ENCODE measurements at places on chromosomes 1 and 21.

DNA sequence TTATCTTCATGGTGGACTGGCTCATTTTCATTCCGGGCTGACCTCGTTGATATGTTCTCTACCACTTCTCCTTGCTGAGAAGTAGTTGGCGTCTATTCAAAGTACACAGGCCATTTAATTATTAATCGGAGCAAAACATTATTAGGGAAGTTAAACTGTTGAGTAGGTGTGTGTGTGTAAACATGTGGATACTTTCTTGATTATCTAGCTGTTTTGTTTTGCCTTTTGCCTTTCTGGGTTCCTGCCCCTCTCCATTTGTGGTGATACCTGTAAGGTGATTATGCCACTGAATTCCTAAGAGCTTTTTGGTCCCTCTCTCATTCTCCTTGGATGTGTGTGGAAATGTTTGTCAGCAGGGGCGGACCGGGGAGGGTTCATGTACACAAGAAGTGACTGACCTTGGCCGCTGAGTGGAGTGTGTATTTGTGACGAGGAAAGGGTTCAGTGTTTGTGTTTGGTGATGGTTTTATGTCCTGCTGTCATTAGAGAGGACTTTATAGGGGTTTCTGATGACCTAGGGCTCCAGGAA, 56.6 kb upstream of the PPP2R5A start:
- DNase-seq: no peak

DNA sequence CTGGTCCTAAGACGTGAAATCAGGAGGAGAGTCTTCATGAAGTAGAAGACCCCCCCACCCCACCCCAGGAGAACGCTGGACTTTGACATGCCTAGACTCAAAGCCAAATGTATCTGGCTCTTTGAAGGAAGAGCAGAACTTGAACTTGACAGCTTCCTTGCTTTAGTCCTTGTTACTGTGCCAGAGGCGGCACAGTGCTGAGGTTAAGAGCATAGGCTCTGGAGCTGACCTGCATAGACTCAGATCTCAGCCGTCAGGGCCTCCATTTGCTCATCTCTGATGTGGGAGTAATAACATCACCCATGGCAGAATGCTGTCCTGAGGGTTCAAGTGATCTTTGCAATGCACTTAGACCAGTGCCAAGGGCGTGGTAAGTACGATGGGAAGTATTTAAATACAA, 39.0 kb downstream of the COL6A1 start:
- no peak for DNase-seq

DNA sequence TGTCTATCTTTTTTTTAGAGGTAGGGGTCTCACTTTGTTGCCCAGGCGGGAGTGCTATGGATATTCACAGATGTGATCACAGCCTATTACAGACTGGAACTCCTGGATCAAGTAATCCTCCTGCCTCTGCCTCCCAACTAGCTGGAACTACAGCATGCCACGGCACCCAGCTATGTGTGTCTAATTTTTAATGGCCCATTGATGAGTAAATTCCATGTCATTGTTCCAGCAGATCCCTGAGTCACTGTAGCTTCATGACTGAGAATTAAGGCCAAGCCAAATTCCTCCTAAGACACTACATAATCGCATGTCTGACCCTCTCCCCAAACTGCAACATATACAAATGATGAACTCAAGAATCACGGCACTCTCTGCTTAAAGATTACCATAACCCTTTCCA, 84.2 kb upstream of the RGS2 start:
- DNase-seq: no peak

DNA sequence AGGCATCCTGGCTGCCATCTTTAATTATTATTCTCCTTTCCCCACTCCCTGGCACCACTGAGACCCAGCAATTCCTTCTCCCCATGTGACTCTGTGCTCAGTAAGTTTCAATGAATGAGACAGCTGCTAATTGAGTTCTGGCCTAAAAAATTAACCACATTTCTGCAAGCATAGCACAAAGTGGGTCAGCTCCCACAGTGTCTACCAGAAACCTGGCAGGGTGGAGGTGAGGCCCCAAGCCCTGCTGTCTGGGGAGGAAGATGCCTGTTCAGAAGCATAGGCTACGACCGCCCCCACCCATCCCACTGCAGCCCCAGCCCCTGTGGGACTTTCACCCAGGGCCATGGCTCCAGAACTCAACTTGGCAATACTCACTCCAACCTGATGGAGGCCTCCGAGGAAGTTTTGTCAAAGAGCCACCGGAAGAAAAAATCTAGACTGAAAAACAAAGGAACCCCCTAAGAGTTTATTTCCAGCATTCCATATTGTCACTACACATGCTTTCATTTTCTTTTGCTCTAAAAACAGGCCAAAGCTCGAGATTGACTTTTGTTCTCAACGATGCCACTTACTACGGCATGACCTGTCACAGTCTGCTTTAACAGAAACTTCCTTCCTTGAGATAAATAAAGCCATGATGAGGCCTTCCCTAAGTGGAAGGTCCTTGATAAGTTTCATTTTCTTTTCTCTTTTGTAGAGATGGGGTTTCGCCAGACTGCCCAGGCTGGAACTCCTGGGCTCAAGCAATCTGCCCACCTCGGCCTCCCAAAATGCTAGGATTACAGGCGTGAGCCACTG, 26.5 kb downstream of the TMEM63A start:
- no peak for DNase-seq

- DNase-seq: no peak
These were observed 43.6 kb downstream of the PBX1 start for GRCh38 chr1:164602480-164603093.

- no peak for DNase-seq
These were observed 83.0 kb downstream of the RRAGC start for GRCh38 chr1:38776466-38777065.

DNA sequence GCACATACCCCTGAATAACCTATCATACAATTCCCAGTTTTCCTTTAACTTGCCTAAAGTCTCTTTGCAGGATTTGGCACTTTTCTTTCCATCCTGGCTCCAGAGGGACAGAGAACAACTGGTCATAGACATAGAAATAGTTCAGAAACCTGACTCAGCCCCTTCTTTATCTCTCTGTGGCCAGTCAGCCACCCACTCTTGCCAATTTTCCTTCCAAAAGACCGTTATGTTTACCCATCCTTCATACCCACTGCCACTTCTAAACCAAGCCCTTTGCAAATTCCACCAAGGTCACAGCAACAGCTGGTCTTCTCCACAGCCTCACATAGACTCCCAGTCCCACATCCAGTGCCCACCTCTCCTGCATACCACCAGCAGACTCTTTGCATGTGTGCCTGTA, 127.2 kb upstream of the FGGY start:
- DNase-seq: no peak

DNA sequence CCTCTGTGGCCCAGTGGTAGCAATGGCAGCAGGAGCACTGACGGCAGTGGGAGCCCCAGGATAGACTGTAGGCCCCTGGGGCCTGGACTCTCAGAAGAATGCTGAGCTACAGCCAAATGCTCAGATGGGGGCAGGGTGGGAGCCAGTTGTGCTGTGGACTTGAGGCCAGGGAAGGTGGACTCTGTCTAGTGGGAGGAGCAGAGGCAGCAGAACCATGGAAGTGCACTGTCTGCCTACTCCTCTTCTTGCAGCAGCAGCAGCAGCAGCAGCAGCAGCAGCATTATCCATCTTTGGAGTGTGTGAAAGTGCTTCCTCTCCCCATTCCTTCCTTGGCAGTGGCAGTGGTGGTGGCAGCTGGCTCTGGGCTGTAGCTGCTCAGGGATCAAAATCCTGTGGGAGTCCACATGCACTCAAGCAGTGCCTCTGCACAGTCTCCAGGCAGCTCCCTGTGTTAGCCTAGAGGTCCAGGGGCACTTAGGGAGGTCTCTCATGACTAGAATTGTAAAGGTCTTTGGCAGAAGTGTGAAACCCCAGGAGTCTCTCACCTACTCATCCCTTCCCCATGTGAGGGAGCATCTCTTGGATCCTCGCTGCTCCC, 917.9 kb upstream of the B3GALT2 start:
- no peak for DNase-seq

GRCh38 chr1:227780101-227781044, 35.1 kb upstream of the PRSS38 start:
- DNase-seq: no peak

- DNase-seq: no peak
These were observed 49.2 kb downstream of the UMODL1 start for GRCh38 chr21:42120101-42120902.

DNA sequence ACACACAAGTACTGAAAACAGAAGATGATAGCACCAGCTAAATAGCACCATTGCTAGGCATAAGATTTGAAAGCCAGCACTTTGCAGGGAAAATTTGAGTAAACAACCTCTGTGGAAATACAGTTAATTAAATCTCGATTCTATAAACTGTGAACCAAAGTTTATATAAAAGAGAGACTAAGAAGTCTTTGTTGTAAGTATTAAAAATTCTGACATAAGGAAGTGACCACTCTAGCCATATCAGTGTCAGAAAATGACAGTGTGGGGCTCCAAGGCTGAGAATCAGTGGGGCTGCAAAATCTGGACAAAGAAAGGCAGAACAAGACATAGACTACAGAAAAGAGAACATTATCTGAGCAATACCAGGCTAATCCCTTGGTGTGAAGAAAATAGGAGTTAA, 292.2 kb downstream of the ST6GALNAC3 start:
- DNase-seq: no peak

GRCh38 chr1:57489358-57490036, 65.6 kb upstream of the DAB1 start:
- DNase-seq: no peak

DNA sequence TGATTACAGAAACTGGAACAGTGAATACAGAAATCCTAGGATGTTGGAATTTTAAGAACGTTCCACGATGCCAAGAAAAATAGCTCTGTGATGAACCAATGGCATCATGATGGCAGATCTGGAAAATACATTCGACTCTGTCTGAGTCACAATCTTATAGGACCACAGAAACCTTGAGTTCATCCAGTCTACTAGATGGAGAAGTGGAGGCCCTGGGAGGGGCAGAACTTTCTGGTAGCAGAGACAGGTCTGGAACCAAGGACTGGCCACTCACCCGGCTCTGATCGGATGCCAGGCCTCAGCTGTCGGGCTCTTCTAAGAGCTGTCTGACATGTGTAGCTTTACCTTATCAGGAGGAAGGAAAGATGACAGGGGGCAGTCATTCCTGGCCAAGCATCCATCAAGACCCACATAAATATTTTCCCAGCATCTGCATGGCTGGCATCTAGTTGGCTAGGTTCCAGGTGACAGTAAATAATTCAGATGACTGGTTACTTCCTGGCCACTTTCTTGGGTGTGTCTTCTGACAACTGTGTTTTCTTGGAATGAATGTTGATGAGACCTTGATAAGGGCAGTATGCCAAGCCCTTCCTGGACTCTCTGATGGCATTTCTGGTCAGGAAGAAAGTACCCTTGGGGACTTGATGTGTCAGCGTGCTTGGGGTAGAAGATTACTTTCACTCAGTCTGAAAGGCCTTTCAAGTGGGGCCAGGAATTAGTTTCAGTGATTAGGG, 72.6 kb upstream of the TRABD2B start:
- DNase-seq: no peak

- DNase-seq: no peak
These were observed 12.2 kb downstream of the TRMT13 start for GRCh38 chr1:100145116-100145515.

- no peak for DNase-seq
These were observed 6.4 kb downstream of the RORC start for GRCh38 chr1:151825204-151825603.

- no peak for DNase-seq
These were observed 69.9 kb downstream of the NAV1 start for GRCh38 chr1:201608635-201609395.

GRCh38 chr1:178039891-178040290, 54.0 kb upstream of the RASAL2 start:
- DNase-seq: no peak

DNA sequence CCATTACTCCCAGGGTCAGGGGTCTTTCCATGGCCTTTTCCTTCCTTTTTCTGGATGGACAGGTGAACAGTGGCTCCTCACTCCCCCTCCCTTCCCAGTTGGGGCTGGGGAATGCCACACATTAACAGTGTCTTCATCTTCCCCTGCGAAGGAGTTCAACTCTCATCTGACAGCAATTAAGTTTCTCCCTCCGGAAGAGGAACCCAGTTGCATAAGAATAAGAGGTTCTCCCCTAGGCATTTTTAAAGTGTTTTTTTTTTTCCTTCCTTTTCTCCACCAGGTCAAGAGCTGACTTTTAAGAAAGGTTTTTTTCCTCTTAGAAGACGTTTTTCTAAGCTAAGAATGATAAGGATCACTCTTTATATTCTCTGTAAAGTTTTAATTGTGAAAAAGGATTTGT, 42.3 kb upstream of the FASLG start:
- no peak for DNase-seq

DNA sequence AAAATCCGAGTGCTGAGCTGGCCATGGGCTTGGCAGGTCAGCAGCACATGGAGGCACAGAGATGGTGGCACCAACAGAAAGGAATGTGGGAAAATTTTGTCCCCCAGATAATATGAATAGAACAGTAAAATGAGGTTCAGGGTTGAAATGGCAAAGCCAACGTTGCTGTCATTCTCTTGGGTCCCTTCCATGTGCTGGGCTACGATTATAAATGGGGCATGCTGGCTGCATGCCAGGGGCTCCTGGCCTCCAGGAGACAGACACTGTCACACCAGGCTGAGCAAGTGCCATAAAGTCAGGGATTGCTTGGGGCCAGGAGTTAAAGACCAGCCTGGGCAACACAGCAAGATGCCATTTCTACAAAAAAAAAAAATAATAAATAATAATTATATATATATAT, 77.1 kb downstream of the TOMM20 start:
- no peak for DNase-seq

- DNase-seq: no peak
These were observed 100.9 kb downstream of the ARHGEF10L start for GRCh38 chr1:17640393-17640792.

- DNase-seq: peak; percentile 2
These were observed 25.8 kb upstream of the RCC2 start for GRCh38 chr1:17465228-17465627.

GRCh38 chr1:172255223-172255560, 165.3 kb upstream of the C1orf105 start:
- no peak for DNase-seq

DNA sequence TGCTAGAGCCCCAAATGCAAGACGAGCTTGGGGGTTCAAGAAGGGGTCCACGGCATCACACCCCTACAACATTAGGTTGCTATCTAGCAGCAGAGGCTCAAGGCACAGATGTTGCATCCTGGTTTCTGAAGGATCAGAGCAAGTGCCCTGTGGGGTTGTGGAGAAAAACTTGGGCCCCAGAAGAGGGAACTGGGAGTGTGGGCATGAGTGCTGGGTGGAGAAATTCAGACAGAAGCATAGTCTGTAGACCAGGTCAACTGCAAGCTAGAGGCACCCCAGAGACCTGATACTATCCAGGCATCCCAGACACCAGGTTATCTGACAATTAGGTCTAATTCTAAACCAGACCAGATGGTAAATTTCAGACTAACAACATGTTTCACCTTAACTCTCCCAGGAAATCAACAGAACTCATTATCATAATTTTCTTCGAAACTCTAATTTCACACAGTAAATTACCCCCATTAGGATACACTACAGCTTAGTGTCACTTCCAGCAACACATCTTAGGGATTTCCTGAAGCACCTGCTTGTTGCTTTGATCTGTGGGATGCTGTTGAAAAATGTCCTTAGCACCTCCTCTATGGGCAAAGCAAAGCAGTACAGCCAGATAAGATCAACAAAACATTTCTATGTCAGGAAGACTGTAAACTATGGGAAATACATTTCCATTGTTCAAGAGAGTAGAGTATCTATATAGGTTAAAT, 179.3 kb downstream of the VAV3 start:
- DNase-seq: peak; percentile 63

- DNase-seq: no peak
These were observed 26.3 kb downstream of the ADAMTS1 start for GRCh38 chr21:26818906-26819305.

- no peak for DNase-seq
These were observed 58.8 kb upstream of the C1orf115 start for GRCh38 chr1:220631238-220631815.

- DNase-seq: no peak
These were observed 131.6 kb downstream of the AJAP1 start for GRCh38 chr1:4786055-4786454.

All from CD4-positive, alpha-beta T cell treated with Interleukin-17A for 1 hour (primary cell).